ENCODE measurements at places on chromosomes 2 and 18.

DNA sequence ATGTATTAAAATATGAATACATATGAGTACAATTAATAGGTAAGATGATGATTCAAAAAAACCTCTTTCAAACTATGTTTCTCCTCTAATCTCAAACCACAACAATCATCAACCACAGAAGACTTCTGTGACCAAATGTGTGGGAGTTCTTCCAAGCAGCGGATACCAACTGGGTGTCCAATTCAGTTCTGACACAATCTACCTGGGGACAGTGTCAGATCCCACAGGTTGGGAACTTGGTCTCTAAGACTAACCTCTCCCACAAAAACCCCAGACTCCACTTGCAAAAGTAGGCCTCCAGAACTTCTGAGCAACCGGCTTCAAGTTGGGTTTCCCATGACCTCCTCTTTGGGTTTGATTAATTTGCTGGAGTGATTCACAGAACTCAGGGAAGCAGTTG lies 26.9 kb downstream of the FASTKD1 start:
- DNase-seq: no peak

GRCh38 chr2:172335736-172336135 lies 91.7 kb upstream of the ITGA6 start:
- DNase-seq: no peak

DNA sequence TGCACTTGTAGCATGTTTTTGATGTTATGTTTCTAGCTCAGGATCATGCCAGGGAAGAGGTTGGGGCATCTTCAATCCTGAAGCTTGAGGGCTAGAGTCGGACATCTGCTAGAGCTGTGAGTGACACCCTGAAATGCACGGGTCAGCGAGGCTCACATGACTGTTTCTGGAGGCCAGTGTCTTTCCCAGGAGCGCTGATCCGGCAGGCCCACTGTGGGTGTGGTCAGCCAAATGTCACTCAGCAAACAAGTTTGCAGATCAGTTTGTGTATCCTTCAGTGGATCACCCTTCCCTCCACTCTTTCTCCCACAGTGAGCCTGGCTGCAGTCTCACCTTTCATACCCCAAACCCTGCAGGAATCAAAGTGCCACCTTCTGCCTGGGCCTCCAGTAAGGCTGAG lies 23.0 kb upstream of the ARHGEF4 start:
- DNase-seq: no peak

DNA sequence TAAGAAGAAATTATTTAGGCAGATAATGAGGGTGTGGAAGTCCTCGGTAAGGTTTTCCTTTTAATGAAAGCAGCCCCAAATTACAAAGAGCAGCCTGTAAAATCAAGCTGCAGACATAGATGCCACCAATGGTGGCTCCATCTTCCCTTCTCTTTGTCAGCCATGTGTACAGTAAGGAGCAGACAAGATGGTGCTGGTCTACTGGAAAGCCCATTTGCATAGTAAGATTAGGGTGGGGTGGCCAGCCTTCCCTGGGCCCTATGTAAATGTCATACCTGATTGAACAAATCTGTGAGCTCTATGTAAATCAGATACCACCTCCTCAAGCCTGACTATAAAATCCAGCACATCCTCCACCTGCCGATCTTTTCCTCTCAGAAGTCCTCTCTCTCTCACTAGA lies 154.4 kb upstream of the SERTAD2 start:
- no peak for DNase-seq

DNA sequence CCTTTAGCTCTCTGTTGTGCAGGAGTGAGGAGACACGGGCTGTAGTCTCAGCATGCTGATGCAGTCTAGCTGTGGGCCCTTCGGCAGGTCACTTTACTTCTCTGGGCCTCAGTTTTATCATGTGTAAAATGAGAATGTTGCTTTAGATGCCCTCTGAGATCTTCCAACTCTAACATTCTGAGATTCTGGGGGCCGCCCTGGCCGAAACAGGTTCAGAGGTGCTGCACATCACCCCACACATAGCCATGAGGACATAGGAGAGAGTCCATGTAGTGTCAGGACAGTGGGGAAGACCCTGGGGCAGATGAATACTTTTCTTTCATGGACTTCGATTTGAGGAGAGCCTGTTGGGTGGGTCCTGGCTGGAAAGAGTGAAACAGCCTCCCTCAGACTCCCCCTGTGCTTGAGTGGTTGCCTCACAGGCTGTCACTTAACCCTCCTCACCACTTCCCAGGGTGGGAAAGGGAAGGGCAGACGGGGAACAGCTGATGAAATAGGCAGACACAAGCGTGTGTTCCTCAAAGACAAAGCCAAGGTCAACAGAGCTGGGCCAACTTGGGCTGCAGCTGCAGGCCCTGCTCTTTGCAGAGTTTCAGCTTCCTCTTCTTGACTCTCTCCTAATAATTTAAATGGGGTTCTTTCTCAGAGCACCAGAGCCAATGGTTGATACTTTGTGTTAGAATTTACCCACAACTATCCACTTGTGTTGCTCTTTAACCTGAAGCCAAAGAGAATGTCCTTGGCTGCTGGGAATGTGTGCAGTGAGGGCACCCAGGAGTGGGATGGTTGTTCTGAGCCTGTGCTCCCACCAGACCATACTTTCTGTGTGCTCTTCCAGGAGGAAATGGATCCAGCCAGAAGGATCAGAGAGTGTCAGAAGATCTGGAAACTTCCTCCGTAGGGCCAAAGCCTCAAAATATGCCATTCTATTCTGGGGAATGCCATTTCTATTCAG lies 14.7 kb upstream of the MRPL33 start:
- DNase-seq: peak; percentile 57

GRCh38 chr2:36277146-36277808 lies 78.3 kb upstream of the CRIM1 start:
- peak; percentile 89 for DNase-seq

GRCh38 chr18:4797002-4797685 lies 342.0 kb upstream of the DLGAP1 start:
- no peak for DNase-seq

GRCh38 chr2:144801325-144801724 lies 281.4 kb upstream of the ZEB2 start:
- no peak for DNase-seq

GRCh38 chr2:235745597-235745996 lies 251.8 kb downstream of the AGAP1 start:
- peak; percentile 40 for DNase-seq
